ENCODE measurements at places on chromosomes 2 and 18.
A peak's percentile ranks its signal among the peaks of the same experiment; 100 is the strongest.

DNA sequence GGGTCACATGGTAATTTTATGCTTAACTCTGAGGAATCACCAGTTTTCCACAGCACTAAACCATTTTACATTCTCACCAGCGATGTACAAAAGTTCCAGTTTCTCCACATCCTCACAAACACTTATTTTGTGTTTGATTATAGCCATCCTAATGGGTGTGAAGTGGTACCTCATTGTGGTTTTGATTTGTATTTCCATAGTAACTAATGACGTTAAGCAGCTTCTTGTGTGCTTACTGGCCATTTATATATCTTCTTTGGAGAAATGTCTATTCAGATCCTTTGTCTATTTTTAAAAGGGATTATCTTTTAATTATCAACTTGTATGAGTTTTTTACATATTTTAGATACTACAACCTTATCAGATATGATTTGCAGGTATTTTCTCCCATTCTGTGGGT lies 42.0 kb downstream of the CCDC150 start:
- DNase-seq, result no peak

- no peak for DNase-seq
Observed at GRCh38 chr2:80560326-80560725, 255.8 kb upstream of the LRRTM1 start.

GRCh38 chr2:145207884-145208283 lies 688.0 kb upstream of the ZEB2 start:
- no peak for DNase-seq

DNA sequence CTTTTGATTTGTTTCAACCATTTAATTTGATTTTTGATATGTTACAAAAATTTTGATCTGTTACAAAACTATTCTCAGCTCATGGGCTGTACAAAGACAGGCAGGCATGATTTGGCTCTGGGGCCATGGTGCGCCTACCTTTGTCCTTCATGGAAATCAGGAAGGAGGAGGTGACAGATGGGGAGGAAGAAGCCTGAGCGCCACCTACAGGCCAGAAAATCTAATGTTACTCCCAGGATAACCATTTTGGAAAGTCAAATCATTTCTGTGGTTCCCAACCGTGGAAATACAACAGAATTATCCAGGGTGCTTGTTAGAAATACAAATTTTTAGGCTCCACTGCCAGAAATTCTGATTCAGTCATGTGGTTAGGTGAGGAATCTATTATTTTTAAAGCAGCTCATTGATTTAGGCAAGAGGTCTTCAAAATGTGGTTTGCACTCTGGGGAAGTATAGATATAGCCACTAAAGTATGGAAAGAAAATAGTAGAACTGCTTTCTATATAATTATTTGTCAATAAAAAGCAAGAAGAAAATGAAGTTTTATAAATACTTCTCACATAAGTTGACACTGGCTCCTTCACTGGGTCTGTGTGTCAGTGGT lies 93.9 kb downstream of the EVA1A start:
- peak; percentile 56 for DNase-seq

DNA sequence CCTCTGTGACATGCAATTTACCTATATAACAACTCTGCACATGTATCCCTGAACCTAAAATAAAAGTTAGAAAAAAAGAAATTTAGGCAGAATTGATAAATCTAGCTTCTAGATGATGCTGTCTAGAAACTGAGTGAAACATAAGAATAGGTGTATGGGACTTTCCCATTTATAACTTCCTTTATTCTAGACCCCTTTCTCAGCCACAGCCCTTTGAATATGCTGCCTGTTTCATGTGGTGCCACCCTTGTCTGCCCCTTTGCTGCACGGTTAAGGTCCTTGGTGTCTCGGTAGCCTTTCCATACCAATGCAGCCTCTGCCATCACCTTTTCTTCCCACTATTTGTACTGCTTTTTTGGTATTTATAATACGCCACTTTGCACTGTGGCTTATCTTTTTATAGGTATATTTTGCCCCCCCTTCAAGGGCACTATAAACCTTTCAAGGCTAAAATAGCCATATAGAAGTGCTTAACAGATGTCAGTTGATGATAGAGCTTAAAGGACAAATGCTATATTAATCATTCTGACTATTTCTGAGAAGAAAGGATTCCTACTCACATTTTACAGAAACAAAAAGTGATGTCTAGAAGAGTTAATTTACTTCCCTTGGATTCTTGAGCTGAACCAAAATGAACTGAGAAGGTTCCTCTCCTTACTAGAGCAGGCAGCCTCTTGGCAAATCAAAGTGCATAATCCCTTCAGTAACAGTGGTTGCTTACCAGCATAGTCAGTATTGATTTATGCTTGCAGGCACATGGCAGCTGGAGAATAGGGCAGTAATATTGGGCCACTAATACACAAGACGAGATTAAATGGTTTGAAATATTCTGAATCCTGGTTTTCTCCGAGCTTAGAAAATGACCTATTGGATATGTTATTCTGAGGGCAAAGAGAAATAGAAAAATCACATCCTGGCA lies 88.1 kb upstream of the CYP26B1 start:
- DNase-seq, result no peak

All from A172 (cell line).